Skin of body (tissue), 3 donors: ENCODE measurements at places on chromosomes 13 and 19.

DNA sequence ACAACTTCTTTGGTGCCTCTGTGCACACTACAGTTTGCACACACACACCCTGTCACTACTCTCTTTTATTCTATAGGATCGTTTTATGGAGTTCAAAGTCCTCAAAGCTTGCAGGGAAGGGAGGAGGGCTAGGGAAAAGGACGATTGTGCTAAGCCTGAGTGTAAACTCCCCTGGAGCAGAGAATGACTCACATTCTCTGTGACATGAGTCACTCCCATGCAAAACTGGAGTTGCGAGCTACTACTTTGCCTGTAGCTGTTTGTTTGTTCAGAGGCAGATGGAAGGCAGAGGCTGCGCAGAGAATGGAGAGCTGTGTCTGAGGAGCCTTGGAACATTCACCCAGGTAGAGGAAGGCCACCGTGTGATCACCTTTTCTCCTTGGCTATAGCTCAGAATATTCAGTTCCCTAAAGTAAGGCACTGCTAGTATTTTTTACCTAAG is 80.5 kb upstream of the MBNL2 start:
- DNase-seq, result peak; percentile 47

GRCh38 chr13:97502706-97503105 is 68.7 kb downstream of the RAP2A start:
- no peak for DNase-seq

DNA sequence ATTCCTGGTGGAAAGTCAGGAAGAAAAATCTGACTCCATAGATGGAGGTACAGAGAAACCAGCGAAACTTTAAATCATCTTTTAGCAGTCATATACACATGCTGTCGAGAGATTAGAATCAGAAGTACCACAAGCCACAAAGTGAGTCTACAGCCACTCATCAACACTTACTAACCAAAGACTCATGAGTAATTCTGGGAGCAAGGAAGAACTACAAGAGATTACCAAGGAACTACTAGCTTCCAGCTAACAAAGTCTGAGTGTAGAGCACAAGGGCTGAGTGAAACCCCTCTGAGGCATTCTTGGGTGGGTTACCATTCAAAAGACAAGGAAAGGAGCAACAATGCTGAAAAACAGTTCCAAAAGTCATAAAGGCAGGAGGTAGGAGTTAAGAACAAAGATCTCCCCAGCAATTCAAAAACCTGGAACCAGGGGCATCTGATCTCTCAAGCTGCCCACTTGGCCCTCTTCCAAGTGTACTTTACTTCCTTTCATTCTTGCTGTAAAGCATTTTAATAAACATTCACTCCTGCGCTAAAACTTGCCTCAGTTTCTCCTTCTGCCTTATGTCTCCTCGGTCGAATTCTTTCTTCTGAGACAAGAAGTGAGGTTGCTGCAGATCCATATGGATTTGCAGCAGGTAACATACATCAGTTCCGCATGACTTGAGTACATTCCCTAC is 13.0 kb downstream of the RBM26 start:
- no peak for DNase-seq

DNA sequence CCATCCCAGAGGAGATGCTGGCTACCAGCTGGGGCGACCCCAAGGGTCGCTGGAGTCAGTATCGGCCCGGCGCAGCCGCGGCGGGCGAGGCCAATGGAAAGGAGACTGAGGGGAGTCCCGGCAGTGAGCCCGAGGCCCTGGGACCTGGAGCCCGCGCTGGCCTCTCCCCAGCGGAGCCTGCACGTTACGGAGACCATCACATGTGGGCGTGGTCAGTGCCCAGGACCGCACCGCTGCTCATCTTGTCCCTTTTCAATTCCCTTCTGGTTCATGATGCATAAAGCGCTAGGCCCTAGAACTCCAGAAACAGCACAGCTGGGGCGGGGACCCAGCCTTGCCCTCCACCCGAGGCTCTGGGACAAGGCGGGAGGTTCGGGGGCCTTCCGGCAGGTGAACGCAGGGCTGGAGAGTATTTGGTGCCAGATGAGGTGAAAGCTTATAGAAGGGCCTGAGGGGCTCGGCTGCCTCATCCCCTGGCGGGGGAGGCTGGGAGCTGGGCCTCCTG is 8.0 kb downstream of the C19orf25 start:
- DNase-seq, result no peak

DNA sequence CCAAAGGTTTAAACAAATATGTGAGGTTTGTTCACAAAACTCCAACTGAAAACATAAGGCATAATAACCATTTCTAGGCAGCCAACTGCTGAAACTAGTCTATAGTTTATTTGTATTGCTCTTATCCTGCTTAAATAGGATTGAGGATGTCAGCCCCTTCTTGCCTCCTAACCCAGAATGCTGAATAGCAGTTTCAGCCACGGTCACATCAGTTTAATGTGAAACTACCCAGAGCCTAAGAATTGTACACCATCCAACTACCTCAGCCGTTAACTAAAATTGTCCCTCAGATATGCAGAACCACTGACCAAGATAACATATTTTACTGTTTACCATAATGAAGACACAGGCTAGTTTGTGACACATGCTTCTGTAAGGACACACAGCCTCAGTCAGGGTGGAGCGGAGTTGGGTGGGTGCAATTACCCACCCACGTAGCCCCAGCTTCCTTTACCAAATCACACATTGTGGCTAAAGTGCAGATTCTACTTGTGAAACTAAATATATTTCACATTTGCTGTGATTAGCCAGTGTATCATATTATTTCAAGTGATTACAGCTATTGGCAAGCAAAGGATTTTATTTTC is 259.9 kb downstream of the EFNB2 start:
- no peak for DNase-seq

- DNase-seq, result no peak
Measured at GRCh38 chr13:109642358-109642757, 144.0 kb downstream of the IRS2 start.

DNA sequence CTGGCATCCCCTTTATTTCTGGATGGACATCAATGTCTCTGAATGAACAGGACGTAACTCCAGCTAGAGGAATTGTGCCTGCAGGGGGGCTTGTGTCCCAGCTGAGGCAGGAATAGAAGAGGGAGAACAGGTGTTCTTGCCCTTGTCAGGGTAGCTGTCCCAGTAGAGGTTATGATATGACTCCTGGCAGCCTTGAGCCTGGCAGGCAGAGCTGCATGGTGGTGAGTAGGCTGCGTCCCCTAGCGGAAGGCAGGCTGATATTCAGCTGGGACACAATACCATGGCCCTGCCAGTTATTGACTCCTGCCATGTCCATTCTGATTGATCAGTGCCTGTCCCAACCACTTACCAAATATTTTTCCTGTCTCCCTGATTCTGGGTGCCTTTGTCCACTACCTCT is 197.2 kb downstream of the RAP2A start:
- DNase-seq, result no peak

DNA sequence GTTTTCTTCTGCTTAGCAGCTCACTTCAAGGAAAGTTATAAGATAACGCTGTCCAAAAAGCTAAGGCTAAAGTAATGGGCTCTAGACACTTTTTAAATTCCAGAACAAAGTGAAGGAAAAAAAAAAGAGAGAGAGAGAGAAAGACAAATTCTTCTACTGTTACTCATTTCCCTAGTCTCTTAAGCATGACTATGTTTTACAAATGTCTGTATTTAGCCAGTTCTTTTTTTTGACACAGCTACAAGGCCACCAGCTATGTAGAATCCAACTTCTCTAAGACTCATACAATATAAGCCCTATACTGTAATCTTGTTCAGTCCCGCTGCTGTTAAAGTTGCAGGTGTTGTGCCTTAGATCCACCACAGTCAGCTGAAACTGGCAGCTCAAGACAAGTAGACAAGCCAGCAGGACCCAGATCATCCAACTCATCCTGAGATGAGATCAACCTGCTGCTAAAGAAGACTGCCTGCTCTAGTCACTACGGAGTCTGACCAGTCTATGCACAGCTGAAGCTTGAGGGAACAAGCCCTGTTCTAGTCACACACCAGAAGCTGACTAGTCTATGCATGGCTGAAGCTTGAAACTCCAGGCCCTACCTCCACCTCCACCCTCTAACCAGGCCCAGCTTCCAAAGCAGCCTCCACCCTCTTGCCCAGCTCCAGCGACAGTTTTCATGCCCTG is 10.3 kb upstream of the ZNF83 start:
- DNase-seq, result no peak

DNA sequence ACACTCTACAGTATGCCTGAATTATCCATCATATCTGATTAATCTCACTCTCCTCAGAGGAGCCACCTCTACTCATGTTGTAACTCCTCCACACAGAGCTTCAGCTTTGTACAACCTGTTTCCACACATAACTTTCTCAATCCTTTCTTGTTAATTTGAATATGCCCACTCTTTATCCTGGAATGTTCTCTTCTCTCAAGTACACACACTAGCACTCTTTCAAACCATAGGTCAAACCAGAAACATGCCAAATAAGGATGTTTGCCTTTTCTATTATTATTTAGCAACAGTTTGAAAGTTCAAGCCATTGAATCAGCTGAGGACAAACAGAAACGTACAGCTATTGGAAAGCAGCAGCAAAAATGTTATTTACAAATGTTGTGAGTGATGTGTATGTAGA is 110.3 kb downstream of the MIPEP start:
- DNase-seq, result no peak
